Inflammatory macrophage treated with lipopolysaccharide for 4 hours (primary cell): ENCODE measurements at places on chromosomes 5 and 9.
A peak's percentile ranks its signal among the peaks of the same experiment; 100 is the strongest.

DNA sequence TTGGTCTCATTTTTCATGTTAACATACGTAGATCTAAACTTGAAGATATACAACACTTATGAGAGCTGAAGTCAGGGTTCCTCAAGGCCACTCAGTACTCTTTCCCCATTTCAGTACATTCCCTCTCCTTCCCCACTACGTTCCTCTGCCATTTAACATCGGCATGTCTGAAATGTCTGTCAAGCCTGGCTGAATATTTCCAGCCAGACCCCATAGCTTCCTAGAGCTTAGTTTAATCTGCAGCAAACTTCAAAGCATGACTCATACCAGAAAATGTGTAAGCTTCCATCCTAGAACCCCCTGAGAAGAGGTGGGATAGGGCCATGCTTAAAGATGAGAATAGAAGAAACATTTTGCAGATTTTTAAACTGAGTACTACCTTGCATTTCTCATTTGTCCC, 6.2 kb downstream of the GZMA start:
- no peak for DNase-seq

DNA sequence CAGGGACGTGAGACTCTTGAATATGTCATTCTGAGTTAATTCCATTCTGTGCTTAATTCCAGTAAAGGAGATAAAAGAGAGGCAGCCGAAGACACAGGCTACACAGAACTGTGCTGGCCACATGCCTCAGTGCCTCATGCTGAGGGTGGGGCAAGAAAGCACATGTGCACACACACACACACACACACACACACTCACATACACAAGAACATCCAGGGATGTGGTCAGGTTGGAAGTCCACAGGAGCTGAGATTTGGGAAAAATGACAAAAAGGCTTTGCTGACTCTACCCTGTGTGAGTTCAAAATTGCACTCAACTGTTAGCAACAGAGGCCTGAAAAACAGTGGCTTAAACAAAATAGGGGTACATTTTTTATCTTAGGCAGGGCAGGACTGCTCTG, 40.5 kb downstream of the ALG2 start:
- DNase-seq: no peak

DNA sequence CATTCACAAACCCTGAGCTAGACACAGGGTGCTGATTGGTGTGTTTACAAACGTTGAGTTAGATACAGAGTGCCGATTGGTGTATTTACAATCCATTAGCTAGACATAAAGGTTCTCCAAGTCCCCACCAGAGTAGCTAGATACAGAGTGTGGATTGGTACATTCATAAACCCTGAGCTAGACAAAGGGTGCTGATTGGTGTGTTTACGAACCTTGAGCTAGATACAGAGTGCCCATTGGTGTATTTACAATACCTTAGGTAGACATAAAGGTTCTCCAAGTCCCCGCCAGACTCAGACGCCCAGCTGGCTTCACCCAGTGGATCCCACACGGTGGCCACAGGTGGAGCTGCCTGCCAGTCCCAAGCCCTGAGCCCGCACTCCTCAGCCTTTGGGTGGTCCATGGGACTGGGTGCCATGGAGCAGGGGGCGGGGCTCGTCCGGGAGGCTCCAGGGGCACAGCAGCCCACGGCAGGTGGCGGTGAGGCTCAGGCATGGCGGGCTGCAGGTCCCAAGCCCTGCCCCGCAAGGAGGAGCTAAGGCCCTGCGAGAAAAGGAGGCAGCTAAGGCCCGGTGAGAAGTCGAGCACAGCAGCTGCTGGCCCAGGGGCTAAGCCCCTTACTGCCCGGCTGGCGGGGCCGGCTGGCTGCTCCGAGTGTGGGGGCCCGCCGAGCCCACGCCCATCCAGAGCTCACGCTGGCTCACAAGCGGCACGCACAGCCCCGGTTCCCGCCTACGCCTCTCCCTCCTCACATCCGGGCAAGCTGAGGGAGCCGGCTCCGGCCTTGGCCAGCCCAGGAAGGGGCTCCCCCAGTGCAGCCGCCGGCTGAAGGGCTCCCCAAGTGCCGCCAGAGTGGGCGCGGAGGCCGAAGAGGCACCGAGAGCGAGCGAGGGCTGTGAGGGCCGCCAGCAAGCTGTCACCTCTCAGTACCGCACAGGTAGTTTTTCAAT, 1039.2 kb upstream of the CDH9 start:
- no peak for DNase-seq

- no peak for DNase-seq
Measured at GRCh38 chr9:3735251-3735650, 209.4 kb upstream of the RFX3 start.

GRCh38 chr9:37206121-37206620, 85.8 kb downstream of the ZCCHC7 start:
- no peak for DNase-seq

DNA sequence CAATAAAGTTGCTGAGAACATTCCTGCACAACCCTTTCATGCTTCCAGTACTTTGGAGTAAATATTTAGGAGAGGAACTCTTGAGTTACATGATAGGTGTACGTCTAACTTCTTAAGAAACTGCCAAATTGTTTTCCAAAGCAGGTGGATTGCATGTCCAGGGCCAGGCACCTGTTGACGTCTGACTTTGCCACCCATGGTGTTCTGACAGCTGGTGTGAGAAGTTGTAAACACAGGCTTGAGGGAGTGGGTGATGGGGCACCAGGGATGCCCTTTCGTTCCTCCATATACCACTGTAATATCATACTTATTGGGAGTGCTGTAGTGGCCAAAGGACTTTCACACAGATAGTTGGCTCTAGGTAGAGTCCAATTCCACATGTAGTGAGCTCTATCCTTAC, 352.1 kb downstream of the GADD45G start:
- DNase-seq: no peak

DNA sequence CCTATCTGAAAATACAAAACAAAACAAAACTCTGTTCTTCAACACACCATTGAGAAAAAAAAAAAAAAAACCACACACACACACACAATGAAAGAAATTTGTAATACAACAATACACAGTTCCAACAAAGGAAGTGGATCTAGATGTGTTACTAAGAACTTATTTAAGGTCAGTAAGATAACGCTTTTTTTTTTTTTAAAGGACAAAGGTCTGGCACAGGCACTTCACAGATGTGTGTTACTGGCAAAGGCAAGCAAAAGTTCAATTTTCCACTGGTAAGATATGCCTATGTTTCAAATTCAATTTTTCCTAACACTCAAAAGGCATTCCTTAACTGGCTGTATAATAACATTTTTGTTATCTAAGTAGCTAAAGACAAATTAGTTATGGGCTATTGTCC, 3.6 kb downstream of the RFK start:
- no peak for DNase-seq

DNA sequence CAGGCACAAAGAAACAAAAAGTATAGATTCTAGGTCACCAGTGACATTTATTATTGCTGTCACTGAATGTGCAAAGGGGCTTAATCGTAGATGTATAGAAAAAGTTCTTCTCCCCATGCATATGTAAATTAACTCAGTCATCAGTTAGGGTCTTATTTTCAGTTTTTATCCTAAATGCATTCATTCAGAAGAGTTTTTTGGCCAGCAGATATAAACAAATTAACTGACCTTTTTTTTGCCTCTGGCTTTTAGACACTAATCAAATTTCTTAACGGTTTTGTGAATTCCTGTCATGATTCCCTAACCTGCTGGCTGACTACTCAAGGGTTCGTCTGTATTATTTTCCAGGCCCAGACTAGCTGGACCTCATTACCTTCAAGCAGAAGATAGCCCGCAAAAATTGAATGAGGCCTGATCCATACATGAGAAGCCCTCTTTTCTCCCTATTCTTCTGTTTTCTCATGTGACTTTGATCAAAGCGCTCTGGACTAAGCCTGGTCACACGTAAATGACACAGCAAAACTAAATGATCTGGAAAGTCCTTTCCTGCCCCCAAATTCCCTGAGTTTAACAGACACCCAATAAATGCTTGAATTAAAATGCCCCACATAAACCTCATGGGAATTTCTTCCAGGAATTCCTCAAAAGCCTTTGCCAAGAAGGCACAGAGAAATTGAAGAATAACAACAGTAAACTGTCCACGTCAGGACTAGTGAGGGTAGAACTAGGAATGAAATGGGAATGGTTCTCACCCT, 83.7 kb downstream of the MYO10 start:
- DNase-seq: no peak

DNA sequence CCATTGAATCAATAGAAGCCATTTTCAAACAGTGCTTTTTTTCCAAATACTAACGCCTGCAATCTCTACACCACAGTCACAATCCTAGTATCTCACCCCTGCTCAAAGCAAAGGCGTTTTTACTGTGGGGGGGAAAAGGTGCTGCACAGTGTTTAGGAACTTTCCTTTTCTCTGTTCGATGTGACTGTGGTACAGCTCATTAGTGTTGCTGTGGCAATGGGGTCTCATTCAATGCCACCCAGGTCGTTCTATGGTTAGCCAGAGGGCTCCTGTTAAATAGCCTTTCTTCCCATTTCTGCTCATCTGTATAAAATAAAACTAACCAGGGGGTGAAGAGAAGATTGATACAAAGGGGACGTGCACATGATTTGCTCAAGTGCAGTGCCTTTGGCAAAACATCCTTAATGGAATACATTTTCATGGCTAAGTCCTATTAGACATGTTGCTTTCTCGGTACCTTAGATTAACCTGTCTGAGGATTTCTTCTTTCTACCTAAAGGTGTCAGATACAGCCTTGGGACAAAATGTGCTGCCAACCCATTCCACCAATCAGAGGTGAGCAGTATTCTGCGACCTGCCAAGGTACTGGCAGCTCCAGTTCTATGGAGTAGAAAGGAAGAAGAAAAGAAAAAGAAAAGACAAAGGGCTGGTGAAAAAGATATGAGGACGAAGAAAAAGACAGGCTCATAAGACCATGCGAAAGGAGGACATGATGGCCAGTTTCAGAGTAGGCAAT, 651.4 kb upstream of the DMAC1 start:
- no peak for DNase-seq

GRCh38 chr5:83404182-83404716, 67.3 kb upstream of the VCAN start:
- DNase-seq: no peak

DNA sequence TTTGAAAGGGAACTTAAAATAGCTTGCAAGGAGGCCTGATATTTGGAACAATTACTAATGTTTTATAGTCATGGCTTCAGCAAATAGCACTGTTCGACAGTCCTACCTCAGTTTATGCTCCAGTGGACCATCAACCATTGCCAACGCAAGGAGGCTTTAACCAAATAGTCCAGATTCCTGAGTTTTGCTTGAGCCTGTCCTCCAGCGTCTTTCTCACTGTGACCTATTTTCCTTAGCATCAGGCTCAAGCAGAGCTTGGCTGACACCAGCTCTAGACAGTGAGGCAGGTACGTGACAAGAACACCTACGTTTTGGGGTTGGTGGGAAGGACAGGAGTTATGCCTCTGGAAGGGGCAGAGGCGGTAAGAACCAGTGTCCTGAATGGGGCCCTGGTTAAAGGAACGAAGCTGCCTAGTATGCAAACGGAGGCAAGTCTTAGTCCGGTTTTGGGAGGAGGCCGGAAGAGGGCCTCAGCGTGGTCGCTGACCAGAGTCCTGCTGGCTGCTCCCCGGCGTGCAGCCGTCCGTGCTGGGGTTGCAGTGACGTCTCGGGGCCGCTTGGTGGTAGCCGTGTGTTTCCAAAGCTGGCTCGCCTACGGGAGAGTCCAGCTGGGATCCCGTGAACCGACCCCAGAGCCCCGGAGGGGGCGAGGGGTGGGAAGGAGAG, 998 bp upstream of the FGF18 start:
- peak; percentile 67 for DNase-seq

- no peak for DNase-seq
Measured at GRCh38 chr9:133584167-133584558, 25.0 kb downstream of the FAM163B start.

DNA sequence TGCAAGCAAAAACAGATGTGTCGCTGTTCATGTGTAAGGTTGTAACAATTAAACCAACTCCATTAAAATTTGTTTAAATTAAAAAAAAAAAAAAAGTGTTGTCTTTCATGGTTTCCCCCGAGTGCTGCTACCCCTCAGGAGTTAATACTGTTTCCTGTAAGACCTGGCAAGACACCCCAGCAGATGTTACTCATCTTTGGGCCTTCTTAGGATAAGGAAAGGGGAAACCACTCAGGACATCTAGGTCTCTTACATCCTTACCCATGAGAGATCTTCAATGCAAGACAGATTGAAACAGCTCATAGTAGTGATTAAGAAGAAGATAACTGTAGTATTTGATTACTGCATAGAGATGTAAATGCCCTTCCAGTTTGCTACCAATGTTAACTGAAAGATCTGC, 33.5 kb upstream of the F2R start:
- no peak for DNase-seq

GRCh38 chr5:27328480-27328879, 290.1 kb upstream of the CDH9 start:
- DNase-seq: no peak

- no peak for DNase-seq
Measured at GRCh38 chr9:96126321-96126881, 175.6 kb downstream of the HSD17B3 start.

DNA sequence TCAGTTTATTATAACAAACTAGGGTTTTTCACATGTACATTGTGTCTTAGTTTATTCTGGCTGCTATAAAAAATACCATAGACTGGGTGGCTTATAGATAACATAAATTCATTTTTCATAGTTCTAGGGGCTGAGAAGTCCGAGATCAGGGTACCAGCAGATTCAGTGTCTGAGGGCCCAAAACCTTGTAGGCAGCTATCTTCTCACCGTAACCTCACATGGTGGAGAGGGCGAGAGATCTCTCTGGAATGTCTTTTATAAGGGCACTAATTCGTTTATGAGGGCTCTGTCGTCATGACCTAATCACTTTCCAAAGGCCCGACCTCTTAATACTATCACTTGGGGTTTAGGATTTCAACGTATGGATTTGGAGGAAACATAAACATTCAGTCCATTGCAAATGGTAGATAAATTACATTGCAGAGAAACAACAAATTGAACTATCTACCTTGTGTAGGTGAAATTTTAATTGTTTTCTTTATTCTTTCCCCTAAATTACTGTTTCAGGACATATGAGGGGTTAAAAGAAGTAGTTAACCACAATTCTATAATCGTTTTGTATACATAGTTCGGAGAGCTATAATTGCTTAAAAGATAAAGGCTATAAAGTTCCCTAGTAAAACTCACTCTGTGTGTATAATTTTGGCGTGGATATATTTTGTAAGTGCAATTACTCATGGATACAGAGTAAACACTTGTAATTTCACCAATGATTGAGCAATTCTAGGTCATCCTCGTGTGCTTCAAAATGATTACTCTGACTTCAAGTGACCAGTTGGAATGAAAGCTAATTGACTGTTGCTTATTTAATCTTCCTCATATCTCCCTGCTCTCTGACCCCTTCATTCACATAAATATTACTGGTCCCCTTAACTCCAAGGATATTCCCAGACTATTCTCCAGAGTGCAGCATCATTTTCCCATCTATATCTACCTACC, 247.5 kb upstream of the TMEM161B start:
- no peak for DNase-seq
